CD4-positive, alpha-beta T cell treated with Interleukin-4 for 4 hours (primary cell): ENCODE measurements at places on chromosomes 4 and X.

GRCh38 chr4:159174645-159175084 lies 71.8 kb downstream of the RAPGEF2 start:
- no peak for DNase-seq

DNA sequence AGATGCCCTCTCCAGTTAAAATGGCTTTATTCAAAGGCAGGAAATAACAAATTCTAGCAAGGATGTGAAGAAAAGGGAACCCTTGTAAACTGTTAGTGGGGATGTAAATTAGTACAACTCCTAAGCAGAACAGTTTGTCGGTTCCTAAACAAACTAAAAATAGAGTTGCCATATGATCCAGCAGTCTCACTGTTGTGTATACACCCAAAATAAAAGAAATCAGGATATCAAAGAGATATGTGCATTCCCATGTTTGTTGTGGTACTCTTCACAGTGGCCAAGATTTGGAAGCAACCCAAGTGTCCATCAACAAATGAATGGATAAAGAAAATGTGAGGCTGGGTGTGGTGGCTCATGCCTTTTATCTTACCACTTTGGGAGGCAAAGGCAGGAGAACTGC lies 36.1 kb downstream of the ADH7 start:
- no peak for DNase-seq

DNA sequence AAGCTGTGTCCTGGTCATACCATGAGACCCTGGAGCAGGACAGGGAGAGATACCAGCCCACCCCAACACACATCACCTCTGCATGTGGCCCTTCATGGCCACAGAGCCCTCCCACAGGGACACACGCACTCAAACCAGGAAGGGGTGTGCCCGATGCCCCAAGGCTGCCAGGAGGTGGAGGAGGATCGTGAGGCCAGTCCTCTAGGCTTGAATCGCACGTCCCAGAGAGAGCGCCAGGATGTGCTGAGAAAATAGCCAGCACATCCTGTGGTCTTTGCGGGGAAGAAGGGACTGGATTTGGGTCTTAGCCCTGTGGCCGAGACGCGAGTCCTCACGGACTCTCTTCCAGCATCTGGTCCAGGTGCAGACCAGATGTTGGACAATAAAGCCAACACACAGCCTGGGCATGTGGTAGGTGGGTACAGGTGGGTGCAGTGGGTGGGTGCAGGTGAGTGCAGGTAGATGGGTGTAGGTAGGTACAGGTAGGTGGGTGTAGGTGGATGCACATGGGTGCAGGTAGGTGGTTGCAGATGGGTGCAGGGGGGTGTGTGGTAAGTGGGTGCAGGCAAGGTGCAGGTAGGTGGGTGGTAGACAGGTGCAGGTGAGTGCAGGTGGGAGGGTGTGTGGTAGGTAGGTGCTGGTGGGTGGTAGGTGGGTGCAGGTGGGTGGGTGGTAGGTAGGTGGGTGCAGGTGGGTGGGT lies 94.3 kb upstream of the AFAP1 start:
- DNase-seq, result no peak

- DNase-seq, result no peak
These were observed 250.7 kb downstream of the NAP1L3 start for GRCh38 chrX:93422693-93423092.

DNA sequence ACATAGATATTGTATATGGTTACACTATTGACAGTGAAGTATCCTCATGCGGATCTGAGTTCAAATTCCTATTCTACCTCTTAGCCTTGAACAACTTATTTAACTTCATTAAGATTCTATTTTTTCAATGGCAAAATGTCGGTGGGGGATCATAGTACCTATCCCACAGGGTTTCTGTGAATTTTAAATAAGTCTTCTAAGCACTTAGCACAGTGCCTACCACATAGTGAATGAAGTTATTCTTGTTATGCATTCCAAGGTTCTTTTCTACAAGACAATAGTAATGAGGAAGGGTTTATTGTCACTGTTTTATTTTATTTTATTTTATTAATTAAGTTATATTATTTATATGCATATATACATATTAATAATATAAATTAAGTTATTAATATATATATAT lies 8.8 kb upstream of the ENAM start:
- no peak for DNase-seq

DNA sequence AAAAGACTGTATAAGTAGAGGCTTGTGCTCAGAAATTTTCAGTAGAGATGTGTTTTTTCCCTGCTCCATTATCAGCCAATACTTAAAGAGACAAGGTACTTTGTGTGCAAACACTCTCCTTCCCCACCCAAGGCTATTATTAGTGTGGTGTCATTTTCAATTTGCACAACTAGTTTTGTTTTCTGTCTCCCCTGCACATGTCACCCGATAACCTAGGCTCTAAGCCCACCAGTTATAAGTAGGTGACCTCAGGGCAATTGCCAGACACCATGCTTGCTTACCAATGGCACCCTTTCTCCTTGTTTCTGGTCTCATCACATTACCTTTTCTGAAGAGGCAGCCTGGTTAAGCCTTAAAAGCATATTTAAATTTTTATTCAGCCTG lies 8.0 kb upstream of the GUCY1A1 start:
- DNase-seq, result no peak

- no peak for DNase-seq
These were observed 252.4 kb upstream of the CPEB2 start for GRCh38 chr4:14749910-14750309.

GRCh38 chr4:164345756-164346155 lies 408.2 kb upstream of the SMIM31 start:
- no peak for DNase-seq

DNA sequence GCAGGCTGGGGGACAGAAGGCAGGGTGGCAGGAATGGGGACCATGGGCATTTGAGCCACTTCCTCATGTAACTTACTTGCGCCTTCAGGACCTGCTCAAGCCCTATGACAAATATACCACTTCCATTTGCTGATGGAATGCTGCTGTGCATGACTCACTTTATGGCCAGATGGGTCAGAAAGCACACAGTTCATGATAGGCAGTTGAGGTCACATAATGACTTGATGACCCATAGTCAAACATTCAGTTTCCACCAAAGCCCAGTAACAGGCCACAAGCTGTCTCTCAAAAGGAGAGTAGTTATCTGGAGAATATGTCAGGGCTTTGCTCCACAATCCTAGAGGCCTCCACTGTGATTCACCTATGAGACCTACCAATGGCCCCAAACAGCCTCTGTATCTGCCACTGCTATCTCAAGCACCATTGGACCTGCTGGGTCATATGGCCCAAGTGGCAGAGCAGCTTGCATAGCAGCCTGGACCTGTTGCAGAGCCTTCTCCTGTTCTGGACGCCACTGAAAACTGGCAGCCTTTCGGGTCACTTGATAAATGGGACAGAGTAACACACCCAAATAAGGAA lies 5.3 kb upstream of the PAPSS1 start:
- DNase-seq, result no peak
